ENCODE measurements at places on chromosomes 16 and 17.
A peak's percentile ranks its signal among the peaks of the same experiment; 100 is the strongest.

DNA sequence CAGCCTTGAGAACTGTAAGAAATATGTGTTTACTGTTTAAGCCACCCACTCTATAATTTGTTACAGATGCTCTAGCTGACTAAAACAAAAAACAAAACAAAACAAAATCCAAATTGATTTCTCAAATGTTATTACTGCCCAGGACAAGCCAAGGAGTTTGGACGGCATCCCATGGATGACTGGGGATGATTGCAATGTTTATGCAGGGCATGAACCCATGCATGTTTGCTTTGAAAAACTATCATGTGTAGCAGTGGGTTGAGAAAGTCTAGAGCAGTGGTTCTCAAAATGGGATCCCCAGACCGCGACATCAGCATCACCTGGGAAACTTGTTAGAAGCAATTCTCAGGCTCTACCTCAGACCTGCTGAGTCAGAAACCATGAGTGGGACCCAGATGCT, 223.2 kb upstream of the PSMD7 start:
- no peak for DNase-seq

DNA sequence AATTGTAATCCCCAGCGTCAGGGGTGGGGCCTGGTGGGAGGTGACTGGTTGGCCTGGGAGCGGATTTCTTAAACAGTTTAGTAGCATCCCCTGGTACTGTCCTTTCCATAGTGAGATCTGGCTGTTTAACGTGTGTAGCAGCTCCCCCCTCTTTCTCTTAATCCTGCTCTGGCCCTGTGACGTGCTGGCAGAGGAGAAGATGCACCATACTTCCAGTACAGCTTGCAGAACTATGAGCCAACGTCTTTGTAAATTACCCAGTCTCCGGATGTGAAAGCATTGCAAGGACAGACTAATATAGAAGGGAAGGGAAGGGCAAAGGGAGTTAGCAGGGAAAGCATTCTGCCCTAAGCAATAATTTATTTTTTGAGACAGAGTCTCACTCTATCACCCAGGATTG, 83.9 kb downstream of the RMI2 start:
- no peak for DNase-seq

DNA sequence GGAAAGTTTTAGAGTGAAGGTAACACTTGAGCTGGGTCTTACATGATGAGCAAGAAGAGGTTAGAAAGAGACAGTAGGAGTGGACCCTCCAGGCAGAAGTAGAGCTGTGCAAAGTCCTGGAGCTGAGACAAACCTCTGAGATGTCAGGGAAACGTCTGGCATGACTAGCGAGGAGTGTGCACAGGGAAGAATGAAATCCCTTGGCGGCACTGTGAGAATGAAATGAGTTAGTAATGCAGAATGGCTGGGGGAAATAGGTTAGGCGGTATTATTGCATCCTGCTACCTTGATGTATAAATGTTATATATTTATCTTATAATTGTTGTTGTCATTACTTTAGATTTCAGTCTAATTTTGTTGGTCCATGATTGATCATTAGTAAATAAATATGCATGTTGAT, 457.9 kb upstream of the CCL2 start:
- DNase-seq = no peak

DNA sequence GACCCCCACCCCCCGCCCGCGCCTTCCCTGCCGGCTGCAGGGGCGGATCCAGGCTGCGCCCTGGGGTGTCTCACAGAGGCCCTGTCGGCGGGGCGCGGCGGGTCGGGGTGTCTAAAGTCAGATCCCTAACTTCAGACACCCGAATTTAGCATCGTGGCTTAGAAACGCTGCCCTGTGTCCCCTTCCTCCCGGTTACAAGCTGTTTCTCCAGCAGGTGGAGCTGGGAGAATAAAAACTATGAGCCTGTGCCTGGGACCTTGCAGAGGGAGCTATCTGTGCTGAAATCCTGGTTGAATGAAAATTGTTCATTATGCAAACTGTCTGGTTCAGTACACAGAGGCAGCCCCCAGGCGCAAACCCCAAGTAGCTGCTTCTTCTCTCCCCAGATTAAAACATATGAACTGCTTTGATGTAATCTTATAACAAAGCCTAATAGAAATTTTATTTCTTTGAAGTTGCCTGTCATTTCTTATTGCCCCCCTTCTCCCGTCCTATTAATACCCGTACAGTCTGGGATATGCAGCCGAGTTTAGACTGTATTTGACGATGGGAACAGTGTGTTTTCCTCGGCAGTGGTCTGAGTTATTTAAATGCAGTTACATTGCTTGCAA, 79.0 kb downstream of the RPA1 start:
- DNase-seq = peak; percentile 16

DNA sequence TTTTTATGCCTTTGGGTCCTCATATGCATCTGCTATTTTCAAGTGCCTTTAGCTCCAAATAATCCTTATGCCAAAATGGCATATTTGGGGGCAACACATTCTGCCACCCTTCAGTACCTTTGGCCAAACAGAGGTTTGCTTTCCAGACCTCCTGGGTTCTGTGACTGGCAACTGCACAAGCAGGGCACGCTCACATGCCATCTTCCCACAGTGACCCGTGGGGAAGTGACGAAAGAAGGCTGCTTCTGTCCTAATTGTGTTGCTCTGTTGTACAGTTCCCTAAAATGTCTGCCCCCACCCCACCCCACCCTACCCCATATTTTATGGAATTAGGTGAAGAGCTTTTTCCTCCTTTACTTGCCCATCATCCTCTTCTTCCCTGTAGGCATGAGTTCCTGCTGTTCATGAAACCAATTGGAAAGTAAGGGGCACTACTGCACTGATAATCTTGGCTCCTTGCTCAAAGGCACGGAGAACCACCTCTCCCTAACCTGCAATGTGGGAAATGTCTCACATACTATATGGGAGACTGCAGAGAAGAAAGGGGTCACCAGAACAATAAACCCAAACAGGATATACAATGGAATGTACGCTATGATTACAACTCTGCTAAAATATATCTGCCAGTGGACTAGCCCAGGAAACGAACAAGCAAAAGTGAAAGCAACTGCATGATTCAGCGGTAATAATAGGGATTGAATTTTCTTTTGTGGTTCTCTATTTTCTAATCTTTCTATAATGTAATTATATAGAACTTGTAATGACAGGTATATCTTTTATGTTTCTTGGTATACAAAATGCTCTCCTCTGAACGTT, 3.3 kb upstream of the SLFN12L start:
- no peak for DNase-seq

Data from stimulated activated CD4-positive, alpha-beta T cell treated with anti-CD3 and anti-CD28 coated beads, TNF-alpha, amount 100 ng/mL, for 24 hours (primary cell).